Right atrium auricular region (tissue), 2 donors: ENCODE measurements at places on chromosomes 12 and 14.

- DNase-seq = no peak
These were observed 63.3 kb upstream of the HSPB8 start for GRCh38 chr12:119115296-119115905.

- DNase-seq = no peak
These were observed 319.4 kb downstream of the EGLN3 start for GRCh38 chr14:33631441-33631840.

DNA sequence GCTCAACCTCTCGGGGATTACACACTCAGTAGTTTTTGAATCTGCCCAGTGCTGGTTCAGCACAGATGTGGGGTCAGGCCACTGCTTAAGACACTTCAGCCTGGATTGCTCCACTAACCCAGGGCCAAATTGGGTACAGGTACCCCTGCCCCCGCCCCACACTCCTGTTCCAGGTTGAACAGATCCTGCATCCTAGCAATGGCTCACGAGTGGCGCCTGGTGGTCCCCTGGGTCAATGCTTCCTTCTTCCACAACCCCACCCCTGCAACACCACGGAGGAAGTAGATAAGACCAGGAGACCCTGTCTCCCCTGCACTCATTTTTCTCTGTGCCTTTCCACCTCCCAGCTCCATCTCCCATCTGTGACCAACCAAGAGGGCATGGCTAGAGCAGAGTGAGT, 108.4 kb downstream of the ESRRB start:
- no peak for DNase-seq

- DNase-seq = no peak
These were observed 51.4 kb upstream of the CISTR start for GRCh38 chr12:53803194-53803593.

DNA sequence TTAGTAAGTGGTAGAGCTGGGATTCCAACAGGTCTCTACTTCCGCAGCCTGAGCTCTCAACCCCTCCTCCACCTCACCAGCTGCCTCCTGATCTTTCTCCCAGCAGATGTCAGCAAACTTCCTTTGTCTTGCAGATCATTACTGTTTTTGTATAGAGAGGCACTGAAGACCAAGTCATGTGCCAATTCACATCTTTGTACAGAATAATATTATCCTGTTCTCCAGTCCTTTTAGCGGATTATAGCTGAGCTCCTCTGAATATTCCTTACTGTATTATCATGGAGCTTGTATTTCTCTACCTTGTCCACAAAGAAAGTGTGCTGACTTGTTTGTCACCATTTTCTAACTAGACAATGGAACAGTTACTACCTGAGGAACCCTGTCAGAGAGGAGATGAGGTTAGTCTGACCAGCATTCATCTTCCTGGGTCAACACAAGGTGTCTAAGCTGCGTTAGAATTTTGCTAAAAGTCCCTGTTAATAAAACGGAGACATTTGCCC, 142.3 kb upstream of the ARHGAP5 start:
- no peak for DNase-seq

- no peak for DNase-seq
These were observed 17.3 kb upstream of the CCND2 start for GRCh38 chr12:4256043-4256826.

- DNase-seq = no peak
These were observed 20.7 kb downstream of the ZDHHC17 start for GRCh38 chr12:76784600-76785051.

DNA sequence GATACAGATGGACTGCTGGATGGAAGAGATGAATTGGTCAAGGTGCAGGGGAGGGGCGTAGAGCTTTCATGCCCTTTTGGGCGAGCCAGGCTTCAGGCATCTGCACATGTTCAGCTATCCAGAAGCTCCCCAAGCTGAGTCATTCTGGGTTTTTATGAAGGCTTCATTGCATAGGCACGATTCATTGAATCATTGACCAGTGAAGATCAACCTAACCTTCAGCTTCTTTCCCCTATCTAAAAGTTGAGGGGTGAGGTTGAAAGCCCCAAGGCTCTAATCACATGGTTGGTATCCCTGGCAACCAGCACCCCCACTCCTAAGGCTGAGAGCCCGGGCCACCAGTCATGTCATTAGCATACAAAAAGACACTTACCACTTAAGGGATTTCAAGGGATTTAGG, 36.3 kb downstream of the RPS29 start:
- DNase-seq = no peak

GRCh38 chr14:26606729-26607312, 9.0 kb upstream of the NOVA1 start:
- DNase-seq = no peak

GRCh38 chr12:96774496-96775256, 132.4 kb upstream of the NEDD1 start:
- no peak for DNase-seq

DNA sequence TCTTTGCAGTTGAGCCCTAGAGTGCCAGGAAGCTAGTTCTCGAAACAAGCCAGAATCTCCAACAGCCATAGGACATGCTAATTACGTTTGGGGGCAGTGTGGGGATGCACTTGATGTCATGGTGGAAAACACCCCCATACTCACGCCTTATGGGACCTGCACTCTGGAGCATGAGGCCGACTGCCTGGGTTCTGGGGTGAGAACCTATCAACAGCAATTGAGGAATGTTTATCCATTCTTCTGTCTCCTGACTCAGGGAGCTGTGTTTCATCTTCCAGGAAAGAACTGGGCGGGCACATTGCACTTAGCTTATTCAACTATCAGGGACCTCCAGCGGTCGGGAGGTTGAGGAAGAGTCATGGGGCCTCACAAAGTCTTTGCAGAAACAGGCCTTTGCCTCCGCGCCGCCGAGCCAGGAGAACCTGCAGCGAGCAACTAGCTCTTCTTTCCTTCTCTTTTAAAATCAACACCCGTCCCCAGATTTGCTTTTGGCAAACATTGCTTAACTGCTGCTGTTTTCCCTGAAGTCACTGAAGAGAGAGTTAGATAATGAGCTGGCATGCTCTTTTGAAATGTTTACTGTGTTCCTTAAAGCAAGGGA, 226.1 kb upstream of the DIO3 start:
- no peak for DNase-seq

GRCh38 chr12:52658196-52658595, 6.2 kb upstream of the KRT2 start:
- DNase-seq = peak; percentile 16
